ENCODE measurements at places on chromosomes 4 and X.

DNA sequence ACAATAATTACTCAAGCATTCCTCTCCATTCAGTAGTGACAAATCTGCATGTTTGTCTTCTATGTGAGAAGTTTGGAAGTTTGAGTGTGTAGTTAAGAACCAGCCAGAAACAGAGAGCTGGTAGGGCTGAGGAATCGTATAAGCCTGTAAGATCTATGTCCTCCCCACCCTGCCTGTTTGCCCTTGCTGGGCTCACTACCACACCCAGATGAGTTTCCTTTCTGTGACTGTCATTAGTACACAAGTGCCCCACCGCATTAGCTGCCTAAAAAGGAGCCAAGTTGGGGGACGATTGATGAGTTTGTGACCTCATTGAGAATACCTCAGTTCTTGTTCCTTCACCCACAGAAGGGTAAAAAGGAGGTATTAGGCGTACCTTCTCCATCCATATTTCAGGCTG, 28.3 kb downstream of the DOCK11 start:
- peak; percentile 19 for DNase-seq

DNA sequence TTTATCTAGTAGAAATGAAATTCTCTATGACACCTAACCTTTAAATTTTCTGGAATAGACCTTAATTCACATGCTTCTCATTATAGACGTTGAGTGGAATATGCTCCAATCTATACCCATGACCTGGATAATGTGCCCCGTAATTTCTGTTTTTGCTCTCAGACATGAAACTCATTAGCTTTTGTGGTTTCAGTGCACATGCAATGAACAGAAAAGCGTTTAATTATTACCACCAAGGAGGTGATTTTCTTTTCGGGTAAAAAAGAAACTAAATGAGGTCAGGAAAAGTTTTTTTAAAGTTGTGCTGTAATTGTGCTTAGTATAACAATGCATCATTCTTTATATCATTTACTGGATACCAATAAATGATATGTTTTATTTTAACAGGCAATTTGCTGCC, 1703.9 kb upstream of the TENM3 start:
- DNase-seq, result no peak

DNA sequence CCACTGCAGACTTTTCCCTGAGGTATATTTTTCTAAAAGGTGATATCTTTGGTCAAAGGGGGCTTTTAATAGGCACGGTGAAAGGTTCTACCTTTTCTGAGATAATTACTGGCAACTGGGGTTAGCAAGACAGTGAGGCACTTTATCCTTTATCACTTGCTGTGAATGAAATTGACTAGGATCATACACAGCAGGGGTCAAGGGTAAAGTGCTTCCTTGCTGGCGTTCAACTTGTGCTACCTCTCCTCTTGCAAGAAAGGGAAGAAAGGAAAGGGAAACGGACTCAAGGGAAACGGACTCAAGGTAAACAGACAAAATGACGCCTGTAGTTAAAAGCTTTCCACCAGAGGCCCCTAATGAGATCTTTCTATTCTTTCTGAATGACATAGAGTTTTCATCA, 78.6 kb upstream of the RAPGEF2 start:
- DNase-seq, result no peak

GRCh38 chr4:120839974-120840751, 82.4 kb downstream of the PRDM5 start:
- no peak for DNase-seq

Data from CD8-positive, alpha-beta T cell (primary cell).